ENCODE measurements at places on chromosomes 3 and 15.

DNA sequence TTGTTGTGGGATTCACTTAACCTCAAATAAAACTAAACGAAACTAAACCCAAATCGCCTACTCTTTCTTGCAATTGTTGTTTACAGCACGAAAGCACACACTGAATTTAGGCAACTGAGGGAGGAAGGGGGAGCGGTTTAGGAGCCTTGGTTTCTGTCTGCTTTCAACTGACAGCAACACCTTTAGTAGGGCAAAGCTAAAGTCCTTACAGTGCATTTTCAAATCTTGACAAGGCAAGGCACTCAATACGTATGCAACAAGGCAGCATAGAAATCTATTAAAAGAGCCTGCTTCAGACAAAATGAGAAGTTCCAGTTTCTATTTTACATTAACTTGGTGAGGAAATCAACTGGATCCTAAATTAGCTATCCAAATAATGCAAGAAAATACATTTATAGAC, 174.6 kb downstream of the CHST2 start:
- no peak overlapping the region for H3K27ac ChIP-seq
- no peaks in the 10 kb centered on the region for H3K27me3 ChIP-seq
- no peaks in the 10 kb centered on the region for H3K36me3 ChIP-seq
- H3K4me1 ChIP-seq: no peaks in the 10 kb centered on the region
- DNase-seq: no peak

- H3K27ac ChIP-seq: peak overlapping the region; percentile 65
- H3K4me3 ChIP-seq: no peak overlapping the region
- peaks cover 47% of the 10 kb centered on the region for H3K4me1 ChIP-seq
- H3K27me3 ChIP-seq: no peaks in the 10 kb centered on the region
- no peak for DNase-seq
Observed at GRCh38 chr3:141336672-141337522, 31.4 kb upstream of the ZBTB38 start.

DNA sequence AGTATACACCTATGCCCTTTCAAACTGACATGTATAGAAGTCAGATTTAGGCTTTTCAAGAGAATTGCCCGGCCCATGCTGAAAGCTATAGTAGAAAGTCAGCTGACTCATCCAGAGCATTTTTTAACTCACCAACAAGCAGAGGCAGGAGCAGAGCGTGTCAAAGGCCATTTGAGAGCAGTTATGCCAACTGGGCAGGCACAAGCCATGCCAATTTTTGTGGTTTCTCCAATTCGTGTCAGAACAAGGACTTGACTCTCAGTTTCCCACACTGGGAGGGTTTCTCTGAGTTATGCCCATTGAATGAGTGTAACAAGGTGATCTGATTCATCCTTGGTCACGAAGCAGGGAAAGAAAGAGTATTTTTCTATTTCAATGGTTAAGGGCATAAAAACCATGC, 403.3 kb upstream of the THBS1 start:
- H3K4me1 ChIP-seq: peaks cover 30% of the 10 kb centered on the region
- no peaks in the 10 kb centered on the region for H3K27me3 ChIP-seq
- no peak overlapping the region for H3K27ac ChIP-seq
- no peak for DNase-seq
- H3K36me3 ChIP-seq: no peaks in the 10 kb centered on the region

DNA sequence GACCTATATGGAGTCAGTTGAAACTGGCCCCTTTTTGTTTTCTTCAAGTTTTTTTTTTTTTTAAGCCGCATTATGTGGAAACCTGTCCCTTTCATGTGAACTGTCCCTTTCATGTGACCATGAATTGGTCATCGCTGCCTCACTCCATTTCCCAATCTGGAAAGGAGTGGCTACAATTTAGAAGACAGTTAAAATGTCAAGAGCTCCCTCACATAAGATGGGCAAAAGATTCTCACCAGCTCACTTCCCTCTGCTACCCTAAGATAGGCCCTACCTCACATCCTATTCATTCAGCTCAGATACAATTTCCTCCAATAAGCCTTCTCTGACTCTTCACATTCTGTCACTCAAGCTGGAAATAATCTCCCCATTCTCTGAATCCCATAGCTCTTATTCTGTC, 111.3 kb upstream of the BCL6 start:
- H3K27ac ChIP-seq: no peak overlapping the region
- H3K36me3 ChIP-seq: no peaks in the 10 kb centered on the region
- H3K4me1 ChIP-seq: no peaks in the 10 kb centered on the region

GRCh38 chr3:79003994-79004393, 763.8 kb downstream of the ROBO1 start:
- no peak overlapping the region for H3K27ac ChIP-seq
- DNase-seq: no peak
- no peak overlapping the region for H3K4me3 ChIP-seq
- H3K27me3 ChIP-seq: no peaks in the 10 kb centered on the region

DNA sequence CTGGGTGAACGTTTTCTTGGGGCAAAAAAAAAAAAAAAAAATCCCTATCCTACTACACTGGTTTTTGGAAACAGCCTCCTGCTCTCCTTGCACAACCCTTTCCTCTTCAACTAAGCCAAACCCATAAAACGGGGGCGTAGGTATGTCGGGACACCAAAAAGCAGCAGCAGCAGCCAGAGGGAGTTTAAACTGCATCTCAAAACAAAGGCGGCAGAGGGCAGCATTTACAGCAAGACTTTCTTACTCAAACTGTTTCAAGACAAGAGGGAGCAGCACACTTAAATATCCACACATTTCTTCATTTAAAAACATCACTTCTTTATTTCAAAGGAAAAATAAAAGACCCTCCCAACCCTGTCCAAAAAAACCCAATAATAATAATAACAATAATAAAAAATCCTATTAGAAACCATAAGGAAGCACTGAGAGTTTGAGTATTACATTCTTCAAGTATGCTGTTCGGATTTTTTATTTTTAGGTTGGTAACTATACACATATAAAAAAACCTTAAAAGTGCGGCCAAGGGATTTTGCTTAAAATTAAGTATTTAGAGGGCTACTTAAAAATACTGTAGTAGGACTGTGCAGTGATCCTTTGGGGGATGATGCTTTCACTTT, 43.9 kb upstream of the PLXND1 start:
- H3K4me1 ChIP-seq: no peaks in the 10 kb centered on the region
- H3K36me3 ChIP-seq: peaks cover 18% of the 10 kb centered on the region
- H3K27me3 ChIP-seq: no peaks in the 10 kb centered on the region
- H3K27ac ChIP-seq: no peak overlapping the region
- DNase-seq: no peak

GRCh38 chr3:197801891-197802778, 11.1 kb downstream of the LRCH3 start:
- H3K36me3 ChIP-seq: no peaks in the 10 kb centered on the region
- H3K4me3 ChIP-seq: no peak overlapping the region
- no peaks in the 10 kb centered on the region for H3K27me3 ChIP-seq
- no peaks in the 10 kb centered on the region for H3K4me1 ChIP-seq

- H3K27ac ChIP-seq: no peak overlapping the region
- no peaks in the 10 kb centered on the region for H3K36me3 ChIP-seq
- H3K4me3 ChIP-seq: no peak overlapping the region
- no peaks in the 10 kb centered on the region for H3K4me1 ChIP-seq
- no peaks in the 10 kb centered on the region for H3K27me3 ChIP-seq
- no peak for DNase-seq
Observed at GRCh38 chr3:32432045-32432710, 40.5 kb downstream of the CMTM7 start.

GRCh38 chr3:58191361-58191991, 19.3 kb downstream of the DNASE1L3 start:
- H3K4me3 ChIP-seq: no peak overlapping the region
- H3K36me3 ChIP-seq: no peaks in the 10 kb centered on the region
- no peaks in the 10 kb centered on the region for H3K4me1 ChIP-seq
- H3K27ac ChIP-seq: no peak overlapping the region
- no peaks in the 10 kb centered on the region for H3K27me3 ChIP-seq

- peak; percentile 15 for DNase-seq
- no peaks in the 10 kb centered on the region for H3K36me3 ChIP-seq
- H3K4me1 ChIP-seq: no peaks in the 10 kb centered on the region
Observed at GRCh38 chr3:38834110-38834509, 18.1 kb upstream of the SCN10A start.

DNA sequence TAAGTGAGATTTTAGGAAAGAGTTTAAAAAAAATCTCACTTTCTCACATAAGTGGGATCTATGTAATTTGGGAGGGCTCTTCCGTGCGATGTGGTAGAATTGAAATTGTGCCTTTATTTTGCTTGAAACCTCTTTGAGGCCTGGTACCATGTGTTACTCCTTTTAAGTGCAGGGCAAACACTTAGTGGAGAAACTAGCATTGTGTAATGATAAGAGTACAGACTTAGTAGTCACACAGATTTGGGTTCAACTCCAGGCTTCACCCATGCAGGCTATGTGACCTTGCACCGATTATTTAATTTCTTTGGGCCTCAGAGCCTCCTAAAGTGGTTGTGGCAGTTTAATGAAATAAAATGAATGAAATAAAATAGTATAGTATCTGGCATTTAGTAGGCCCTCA, 2.4 kb downstream of the PSMA4 start:
- peaks cover 3% of the 10 kb centered on the region for H3K4me1 ChIP-seq
- H3K27ac ChIP-seq: no peak overlapping the region

GRCh38 chr3:196207833-196208607, 3.2 kb downstream of the ZDHHC19 start:
- peaks cover 8% of the 10 kb centered on the region for H3K27me3 ChIP-seq
- H3K4me3 ChIP-seq: peak overlapping the region; percentile 25
- peaks cover 2% of the 10 kb centered on the region for H3K4me1 ChIP-seq
- H3K36me3 ChIP-seq: no peaks in the 10 kb centered on the region
- no peak overlapping the region for H3K27ac ChIP-seq

All from large intestine (tissue), 12 donors.